AG20443 (cell line): ENCODE measurements at places on chromosomes 12 and 14.
A peak's percentile ranks its signal among the peaks of the same experiment; 100 is the strongest.

DNA sequence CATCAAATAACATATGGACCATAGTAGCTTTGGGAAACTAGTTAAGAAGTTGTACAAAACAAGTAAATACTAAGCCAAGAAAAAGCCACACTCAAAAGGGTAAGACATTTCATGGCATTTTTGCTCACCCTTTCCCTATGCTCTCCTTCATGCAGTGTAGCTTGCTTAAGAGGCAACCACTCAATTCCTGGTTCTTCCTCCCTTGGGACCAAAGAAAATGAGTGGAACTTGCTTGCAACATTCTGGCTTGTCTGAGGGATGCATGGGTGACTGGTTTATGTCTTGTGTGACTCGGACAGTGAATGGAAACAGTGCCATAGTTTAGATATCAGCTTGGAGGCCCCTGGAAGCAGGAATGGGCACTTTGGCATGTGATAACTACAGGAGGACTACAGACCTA lies 252.0 kb upstream of the ARID2 start:
- no peak for DNase-seq

DNA sequence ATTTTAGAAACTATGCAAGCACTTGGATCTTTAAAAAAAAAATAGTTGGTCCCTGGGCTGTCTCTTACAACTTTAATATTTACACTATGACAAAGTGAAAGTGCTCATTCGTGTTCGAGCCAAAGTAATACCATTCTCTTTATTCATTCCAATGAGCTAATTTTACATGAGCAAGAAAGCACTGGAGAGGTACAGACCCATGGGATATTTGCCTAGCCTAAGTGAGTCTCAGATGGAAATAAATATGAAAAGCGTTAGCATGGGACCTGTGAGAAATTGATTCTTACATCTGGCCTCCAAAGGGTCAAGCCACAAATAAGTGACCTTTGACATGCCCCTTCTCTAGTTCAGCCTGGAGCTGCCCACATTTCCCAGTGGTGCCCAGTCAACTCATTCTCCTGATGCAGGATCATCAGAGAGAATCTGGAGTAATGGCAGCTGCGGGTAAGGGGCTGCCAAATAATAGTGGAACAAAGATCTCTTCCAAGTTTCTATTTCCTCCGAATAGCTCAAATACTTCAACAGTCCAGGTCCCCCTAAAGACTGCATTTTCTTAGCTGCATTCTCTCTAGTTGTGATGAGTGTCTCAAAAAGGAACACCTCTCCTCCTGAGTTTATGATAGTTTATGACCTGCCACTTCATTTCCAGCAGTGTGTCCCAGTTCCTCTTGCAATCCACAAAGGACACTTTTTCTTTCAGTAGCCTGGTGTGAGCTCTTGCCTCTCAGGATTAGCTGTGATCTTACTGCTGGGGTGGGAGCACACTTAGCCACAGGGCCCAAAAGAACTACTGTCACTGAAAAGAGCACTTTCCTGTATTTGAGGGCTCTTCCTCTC lies 208.2 kb downstream of the DAD1 start:
- peak; percentile 41 for DNase-seq

DNA sequence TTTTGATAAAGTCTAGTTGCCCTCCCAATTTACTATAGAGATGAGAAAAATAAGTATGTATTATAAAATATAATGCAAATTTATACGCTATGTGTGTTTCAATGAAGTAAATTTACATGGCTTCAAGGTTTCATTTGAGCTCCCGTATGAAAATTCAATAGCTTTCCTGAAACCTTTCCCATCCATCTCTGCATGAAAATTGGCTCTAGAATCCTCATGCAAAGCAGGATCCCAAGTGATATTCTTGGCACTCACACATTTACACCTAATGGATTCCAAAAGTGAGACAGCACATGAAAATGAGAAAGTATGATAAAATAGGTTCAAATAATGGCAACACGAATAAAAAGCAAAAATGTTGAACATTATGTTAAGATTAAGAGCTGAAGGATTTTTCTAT lies 1595.8 kb upstream of the SEL1L start:
- DNase-seq, result no peak

DNA sequence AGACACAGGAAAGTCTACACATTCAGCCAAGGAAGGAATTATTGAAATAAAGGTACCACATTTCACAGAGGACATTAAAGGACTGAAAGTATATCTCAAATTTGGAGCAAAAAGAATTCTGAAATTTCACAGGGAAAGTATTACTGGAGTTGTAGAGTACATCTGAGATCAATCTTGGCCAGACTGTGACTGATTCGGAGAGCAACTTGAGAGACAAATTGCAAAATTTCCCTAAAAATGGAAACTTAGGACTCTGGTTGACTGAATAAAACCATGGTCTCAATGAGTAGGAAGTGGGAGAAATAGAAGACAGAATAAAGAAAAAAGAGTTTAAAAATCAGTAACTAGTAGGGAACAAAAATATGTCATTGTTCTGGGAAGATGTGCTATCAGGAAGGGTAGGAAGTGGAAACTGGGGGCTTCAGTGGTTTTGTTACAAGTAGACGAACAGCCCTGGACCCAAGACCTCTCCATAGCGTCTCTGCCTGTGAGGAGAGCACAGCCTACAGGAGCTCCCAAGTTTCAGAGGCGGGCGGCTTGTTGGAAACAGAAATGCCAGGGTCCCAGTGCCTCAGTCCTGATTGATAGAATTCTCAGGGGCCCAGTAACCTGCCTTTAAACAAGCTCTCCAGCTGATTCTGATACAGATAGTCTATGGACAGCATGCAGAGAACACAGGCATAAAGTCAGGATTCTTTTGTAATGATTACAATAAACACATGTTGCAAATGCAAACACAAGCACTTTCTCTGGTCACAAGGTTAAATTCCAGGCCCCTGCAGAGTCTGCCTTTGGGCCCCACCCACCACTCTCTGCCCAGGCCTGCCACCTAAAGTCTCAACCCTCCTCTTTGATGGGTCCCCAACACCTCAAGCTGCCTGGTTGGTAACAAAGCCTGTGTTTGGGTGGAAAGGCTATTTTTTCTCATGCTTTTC lies 63.1 kb downstream of the BBS10 start:
- DNase-seq, result peak; percentile 51

DNA sequence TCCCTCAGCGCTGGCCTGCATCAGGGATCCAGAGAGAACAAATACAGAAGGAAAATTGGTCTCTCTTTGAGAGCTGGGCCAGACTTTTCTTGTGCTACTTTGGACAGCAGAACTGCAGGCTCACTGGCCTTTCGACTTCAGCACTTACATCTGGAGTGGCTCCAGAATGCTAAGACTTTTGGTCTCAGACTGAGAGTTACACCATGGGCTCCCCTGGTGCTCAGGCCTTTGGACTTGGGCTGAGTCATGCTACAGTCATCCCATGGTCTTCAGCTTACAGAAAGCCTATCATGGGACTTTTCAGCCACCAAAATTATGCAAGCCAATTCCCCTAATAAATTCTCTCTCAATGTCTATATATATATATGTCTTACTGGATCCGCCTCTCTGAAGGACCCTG lies 9.0 kb upstream of the CD163 start:
- DNase-seq, result peak; percentile 88

DNA sequence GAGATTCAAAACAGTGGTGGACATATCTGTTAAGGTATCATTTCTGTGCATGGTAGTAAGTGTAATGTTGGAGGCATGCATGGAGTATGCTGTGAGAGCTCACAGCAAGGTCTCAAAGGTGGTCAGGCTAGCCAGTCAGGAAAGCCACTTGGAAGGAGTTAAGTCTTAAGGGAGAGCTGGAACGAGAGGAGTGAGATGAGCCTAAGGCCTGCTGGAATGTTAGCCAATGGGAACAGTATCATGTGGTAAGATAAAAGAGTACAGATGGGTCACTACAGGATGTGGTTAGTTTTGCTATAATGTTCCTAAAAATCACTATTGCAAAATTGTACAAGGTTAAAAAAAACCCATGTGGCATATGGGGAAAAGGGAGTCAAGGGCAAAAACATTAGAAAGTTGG lies 311.7 kb upstream of the E2F7 start:
- peak; percentile 73 for DNase-seq

GRCh38 chr12:13198241-13198640 lies 1.7 kb downstream of the EMP1 start:
- DNase-seq, result no peak

DNA sequence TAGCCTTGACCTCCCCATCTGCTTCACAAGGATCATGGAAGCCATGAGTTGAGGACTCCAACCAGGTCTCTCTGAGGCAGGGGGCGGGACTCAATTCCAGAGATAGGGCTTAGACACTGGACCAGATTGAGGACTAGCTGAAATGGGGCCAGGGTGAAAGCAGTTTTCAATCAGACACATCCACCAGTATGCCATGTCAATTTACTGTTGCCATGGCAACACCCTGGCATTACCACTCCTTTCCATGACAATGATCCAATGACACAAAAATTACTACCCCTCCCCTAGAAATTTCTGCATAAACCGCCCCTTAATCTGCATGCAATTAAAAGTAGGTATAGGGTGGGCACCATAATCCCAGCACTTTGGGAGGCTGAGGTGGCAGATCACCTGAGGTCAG lies 18.6 kb upstream of the DCAF5 start:
- DNase-seq, result no peak

DNA sequence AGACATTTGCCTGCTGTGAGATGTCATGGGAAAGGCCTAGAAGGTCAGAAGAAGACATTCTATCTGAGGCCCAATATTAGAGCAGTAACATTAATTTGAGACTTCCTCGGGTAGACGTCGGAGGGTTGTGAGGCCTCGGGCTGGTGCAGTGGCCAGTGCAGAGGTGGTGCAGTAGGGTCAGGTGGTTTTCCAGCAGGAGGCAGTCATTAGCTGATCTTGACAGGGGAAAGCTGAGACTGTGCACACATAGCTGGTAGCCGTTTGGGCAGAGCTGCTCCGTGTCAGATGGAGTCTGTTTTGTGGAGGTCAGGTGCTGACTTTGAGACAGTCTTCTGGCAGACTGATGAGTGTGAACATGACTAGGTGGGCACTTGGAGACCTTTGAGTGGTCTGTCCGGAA lies 65.7 kb upstream of the ASPG start:
- DNase-seq, result no peak

- DNase-seq, result no peak
These were observed 65.5 kb downstream of the PELI2 start for GRCh38 chr14:56183631-56184157.

DNA sequence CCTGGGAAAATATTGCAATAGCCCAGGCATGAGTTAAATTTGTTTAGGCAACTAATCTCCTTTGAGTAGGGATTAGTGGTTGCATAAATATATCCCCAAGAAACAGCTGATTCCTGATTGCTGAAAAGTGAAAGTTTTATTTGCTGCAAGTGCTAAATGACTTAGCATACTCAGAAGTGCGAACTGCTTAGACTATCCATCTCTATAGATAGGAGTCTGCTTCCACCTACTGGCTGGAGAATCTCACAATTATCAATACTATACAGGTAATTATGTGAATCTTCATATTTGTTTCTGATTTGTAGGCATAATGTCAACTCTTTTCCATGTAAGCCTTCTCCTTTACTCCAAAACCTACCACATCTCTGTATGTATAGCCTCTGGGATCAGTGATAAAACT lies 12.0 kb upstream of the SLCO1B3 start:
- no peak for DNase-seq

DNA sequence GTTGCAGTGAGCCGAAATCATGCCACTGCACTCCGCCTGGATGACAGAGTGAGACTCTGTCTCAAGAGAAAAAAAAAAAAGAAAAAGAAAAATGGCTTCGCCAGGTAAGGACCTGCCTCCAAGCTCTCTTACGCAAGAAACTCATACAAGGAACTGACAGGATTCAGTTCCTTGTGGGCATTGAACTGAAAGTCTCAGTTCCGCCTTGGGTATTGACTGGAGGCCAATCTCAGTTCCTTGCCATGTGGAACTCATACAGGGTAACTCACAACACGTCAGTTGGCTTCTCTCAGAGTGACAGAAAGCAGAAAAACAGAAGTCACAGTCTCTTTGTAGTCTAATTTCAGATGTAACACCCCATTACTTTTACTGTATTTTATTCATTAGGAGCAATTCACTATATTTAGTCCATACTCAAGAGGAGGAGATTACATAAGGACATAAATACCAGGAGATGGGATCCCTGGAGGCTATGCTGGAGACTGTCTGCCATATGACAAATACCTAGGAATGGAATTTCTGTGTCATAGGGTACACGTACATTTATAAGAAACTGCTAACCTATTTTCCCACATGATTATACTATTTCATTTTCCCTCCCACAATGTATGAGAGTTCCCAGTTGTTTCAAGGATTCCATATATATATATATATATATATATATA lies 11.4 kb upstream of the NOPCHAP1 start:
- peak; percentile 30 for DNase-seq

- peak; percentile 70 for DNase-seq
These were observed 24.0 kb downstream of the CCDC38 start for GRCh38 chr12:95918194-95918993.

DNA sequence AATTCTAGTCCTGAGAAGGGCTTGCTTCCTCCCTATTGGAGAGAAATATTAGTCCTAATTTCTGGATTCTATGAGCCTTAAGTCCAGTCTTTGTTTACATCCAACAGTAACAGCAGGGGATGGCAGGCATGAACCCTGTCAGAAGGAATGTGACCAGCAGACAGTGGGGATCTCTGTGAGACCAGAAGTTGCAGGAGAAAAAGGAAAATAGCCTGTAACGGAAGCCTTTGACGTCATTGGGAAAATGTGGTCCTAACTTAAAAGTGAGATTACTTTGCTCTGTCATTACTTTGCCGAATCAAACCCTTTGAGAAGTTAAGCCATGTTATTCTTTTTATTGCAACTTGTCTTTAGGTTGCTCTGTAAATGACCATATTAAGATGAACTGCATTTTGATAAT lies 218.2 kb upstream of the PRICKLE1 start:
- DNase-seq, result no peak

- DNase-seq, result no peak
These were observed 77.1 kb downstream of the B4GALNT3 start for GRCh38 chr12:536751-537245.

DNA sequence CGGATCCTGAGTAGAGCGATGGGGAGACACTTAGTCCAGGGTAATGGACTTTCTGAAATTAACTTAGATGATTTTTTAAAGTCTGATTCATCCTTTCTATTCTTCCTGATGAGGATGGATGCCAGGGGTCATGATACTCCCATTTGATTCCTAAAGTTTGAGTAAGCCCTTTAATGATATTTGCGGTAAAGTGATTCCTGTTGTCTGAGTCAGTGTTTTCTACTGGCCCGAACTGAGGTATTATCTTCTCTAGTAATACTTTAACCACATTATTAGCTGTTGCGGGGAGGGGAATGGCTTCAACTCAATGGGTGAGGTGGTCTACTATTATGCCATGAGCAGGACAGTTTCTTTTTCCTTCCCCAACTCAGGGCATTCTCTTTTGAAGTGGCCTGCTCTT lies 111.6 kb downstream of the RIN3 start:
- peak; percentile 88 for DNase-seq

- DNase-seq, result peak; percentile 46
These were observed 308.1 kb downstream of the RPAP3 start for GRCh38 chr12:47397664-47398281.
